ENCODE measurements at places on chromosomes 16 and 17. TPM values are rescaled to one million over a fixed set of nuclear protein-coding genes. Genes with fewer than 3 reads are reported as not detected.

The LITAFD gene
- not detected for total RNA-seq

The MT1G gene
- total RNA-seq = 0.87 TPM

- no peaks in the 10 kb centered on the region for H3K27me3 ChIP-seq
- H3K4me3 ChIP-seq = no peak overlapping the region
- no peak for DNase-seq
- H3K36me3 ChIP-seq = no peaks in the 10 kb centered on the region
- no peaks in the 10 kb centered on the region for H3K4me1 ChIP-seq
These were observed 51.8 kb downstream of the SNX20 start for GRCh38 chr16:50629334-50629733.

- H3K4me1 ChIP-seq = peaks cover 26% of the 10 kb centered on the region
- no peak for DNase-seq
- H3K27ac ChIP-seq = no peak overlapping the region
- no peak overlapping the region for H3K4me3 ChIP-seq
These were observed 44.7 kb downstream of the FZD2 start for GRCh38 chr17:44601973-44602372.

DNA sequence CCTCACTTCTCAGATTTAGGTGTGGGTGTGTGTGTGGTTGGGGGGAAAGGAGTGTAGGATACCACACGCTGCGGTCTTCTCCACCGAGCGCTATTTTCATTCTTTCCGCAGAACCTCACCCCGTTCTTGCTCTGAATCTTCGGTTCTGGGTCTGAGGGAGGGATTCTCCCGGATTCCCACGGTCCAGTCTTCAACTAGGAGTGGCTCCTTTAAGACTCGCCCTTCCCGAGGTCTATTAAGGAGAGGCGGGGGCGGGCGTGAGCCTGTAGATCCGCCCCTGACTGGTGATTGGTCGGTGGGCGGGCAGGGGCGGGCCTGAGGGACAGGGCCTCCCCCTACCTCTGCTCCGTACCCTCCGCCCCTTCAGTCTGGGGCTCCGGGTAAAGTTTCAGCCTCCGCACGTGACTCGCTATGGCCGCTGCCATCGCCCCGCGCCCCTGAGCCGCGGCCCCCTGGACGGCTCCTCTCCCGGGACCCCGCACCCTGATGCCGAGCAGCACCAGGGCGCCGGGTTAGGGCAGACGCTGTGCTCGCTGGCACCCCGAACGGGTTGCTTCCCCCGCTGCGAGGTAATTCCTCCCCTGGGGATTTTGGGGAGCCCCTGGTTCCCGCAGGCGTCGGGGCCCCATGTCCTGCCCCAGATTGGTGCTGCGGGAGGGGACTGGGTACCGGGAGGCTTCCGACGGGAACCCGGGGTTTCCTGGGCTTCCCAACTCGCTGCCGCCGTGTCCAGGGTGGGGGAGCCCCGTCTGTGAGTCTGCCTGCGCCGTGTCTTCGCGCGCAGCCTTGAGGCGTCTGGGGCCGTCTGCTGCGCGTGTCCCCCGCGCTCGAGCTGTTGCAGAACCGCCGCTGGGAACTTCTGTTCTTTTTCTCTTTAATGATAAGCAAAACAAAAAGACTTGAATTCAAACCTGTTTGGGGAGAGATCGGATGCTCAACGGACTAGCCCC is 9.2 kb downstream of the RARA start:
- H3K27me3 ChIP-seq = no peaks in the 10 kb centered on the region
- H3K27ac ChIP-seq = peak overlapping the region; percentile 87
- H3K4me1 ChIP-seq = peaks cover 84% of the 10 kb centered on the region
- peak; percentile 90 for DNase-seq
- H3K4me3 ChIP-seq = peak overlapping the region; percentile 80
- H3K36me3 ChIP-seq = no peaks in the 10 kb centered on the region

DNA sequence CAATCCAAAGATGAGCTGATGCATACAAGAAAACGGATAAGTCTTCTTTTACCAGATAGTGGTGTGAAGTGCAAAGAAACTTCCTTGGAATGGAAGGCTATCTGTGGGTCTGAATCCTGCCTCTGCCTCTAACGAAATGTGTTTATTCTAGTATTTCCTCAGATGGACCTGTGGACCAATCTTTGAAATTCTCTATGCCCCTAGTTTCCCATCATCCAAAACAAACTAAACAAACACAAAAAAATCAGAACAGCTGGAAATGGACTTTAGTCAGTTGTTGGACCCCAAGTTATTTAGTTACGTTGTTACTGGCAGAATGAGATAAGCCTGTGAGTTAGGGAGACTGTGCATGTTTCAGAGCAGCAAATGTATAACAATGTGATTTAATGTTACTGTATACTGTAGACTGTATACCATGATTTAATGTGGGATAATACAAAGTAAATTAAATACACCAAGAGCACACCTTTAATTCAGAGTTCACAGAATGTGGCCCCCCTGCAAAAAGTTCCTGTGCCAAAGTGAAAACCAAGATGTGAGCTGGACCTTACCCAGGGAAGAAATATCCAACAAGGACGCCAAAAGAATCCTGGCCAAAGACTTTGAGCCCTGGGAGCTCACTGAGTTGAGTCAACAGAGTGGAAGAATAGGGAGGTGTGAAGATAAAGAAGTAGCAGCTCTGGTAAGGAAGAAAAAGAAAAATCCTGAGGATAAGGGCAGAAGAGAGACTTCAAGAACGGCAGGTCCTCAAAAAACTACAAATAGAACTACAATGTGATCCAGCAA is 255.2 kb downstream of the CNTNAP4 start:
- no peaks in the 10 kb centered on the region for H3K27me3 ChIP-seq
- H3K36me3 ChIP-seq = no peaks in the 10 kb centered on the region
- no peak overlapping the region for H3K27ac ChIP-seq
- H3K4me3 ChIP-seq = no peak overlapping the region

- H3K36me3 ChIP-seq = peaks cover 37% of the 10 kb centered on the region
- DNase-seq = peak; percentile 29
- H3K27ac ChIP-seq = no peak overlapping the region
- no peaks in the 10 kb centered on the region for H3K4me1 ChIP-seq
- no peaks in the 10 kb centered on the region for H3K27me3 ChIP-seq
- no peak overlapping the region for H3K4me3 ChIP-seq
These were observed 23.0 kb upstream of the SLC38A8 start for GRCh38 chr16:84065536-84066132.
